ENCODE measurements at places on chromosomes 3 and 15. TPM values are rescaled to one million over a fixed set of nuclear protein-coding genes. Genes with fewer than 3 reads are reported as not detected.

DNA sequence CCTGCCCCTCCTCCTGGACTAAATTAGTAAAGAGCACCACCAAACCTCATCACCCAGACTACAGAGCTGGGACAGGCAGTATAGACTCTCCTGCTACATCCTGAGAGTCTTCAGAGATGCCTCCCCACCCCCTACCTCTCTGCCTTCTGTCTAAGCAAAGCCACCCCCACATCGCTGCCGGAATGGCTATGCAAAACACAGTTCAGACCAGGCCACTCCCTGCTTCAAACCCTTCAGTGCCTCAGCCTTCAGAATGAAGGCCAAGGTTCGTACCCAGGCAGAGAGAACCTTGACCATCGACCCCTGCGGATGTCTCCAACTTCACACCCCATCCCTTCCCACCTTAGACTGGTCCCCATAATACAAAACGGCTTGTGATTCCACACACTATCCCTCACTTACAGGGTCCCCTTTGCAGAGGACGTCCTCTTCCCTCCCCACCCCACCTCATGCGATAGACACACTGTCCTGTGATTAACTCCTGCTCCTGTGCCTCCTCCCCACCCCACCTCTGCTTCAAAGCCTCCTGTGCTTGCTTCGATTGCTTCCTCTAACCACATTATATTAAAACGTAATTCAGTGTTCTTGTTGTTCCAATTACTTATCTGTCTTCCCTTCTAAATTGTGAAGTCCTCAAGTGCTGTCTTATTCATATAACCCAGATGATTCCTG is 175.3 kb downstream of the UACA start:
- DNase-seq: no peak

GRCh38 chr15:42367041-42367440 is 7.7 kb downstream of the CAPN3 start:
- no peak for DNase-seq

DNA sequence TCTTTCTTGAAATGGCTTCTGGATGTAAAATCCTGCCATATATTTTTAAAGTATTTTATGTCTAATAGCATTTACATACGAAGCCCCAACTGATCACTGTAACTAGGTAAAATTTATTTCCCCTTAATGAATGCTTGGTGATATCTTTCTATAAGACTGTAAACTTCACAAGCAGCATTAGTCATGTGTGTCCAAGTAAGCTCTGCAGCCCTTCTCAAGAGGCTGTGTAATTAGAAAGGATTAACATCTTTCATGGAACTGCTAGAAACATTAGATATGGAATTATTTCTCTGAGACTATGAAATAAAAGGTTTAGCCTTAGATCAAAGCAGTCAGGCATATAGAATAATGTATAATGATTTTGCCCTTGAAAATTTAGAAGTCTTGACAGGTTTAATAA is 143.3 kb downstream of the EPHA3 start:
- DNase-seq: no peak

GRCh38 chr15:89446255-89446891 is 50.0 kb downstream of the RHCG start:
- DNase-seq: no peak

- DNase-seq: no peak
These were observed 124.9 kb upstream of the PRR20G start for GRCh38 chr3:127412578-127413317.

DNA sequence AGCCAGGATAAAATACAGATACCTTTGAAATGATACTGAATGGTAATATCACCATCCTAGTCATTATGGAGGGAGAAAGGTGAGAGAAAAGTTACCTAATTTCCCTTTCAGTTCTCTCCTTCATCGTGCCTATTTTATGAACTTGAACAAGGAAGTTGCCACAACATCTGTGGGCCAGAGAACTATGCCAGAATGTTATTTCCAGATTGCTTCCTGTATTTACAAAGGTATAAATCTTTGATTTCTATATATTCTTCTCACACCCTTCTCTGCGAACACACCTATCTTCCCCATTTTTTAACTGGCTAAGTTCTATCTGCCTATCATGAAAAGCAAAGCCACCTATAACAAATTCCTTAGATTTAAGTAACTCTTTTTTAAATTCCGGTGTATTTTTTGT is 163.6 kb upstream of the GRM7 start:
- no peak for DNase-seq

GRCh38 chr3:5888851-5889250 is 701.3 kb downstream of the EDEM1 start:
- DNase-seq: no peak

- no peak for DNase-seq
These were observed 6.7 kb downstream of the RASGRP1 start for GRCh38 chr15:38557921-38558320.

DNA sequence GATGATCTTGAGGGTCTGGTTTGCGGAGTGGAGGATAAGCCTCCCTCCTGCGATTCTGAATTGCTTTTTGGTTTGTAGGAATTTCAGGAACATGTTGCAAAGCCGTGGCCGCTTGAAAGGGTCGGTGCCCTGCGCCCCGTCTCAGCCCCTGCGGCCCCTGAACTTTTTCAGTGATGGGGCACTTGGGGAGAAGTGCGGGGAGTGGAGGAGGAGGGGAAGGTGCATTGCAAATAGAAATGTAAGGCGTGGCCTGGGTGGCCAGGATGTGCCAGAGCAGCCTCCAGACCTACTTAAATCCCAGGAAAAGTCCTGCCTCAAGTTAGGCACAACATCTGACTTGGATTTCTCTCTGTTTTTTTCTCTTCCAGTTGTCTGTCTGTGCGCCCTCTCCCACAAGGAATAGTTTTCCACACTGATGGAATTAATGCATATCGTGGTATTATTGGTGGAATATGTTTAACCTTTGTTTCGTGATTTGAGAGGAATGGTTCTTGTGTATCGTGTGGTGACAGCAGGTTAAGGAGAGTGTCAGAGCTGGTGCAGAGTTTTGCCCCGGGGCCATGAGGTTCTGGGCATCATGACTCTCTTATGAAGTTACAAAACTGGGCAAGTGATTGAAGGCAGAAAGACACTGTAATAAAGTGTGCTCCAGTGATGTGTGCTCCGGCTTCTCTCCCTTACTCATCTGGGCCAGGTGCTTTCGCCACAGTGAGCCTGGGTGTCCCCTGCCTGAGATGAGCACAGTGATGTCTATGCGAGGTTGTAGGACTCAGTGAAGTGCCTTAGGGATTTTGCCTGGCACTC is 153.8 kb downstream of the PGPEP1L start:
- DNase-seq: no peak

- no peak for DNase-seq
These were observed 38.5 kb downstream of the C3orf62 start for GRCh38 chr3:49238274-49239127.

DNA sequence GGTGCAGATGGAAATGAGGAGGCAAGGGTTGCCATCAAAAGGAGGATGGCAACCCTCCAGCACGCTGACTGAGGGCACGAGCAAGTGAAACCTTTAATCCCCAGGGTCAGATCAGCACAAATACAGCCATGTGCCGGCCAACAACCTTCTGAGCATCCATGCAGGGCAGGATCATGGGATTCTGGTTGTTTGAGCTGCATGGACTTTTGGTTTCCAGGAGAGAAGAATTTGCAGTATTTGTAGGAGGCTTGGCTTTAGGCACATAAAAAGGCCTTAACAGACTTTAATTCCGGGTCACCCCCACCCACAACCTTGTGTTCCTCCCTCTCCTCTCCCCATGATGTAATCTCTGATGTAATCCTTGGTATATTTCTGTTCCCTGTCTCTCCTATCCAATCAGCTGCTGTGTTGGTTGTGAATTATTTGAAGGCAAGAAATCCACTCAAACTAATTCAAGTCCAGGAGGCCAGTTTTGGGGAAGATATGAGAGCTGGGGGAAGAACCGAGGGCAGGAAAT is 254.3 kb downstream of the SHQ1 start:
- no peak for DNase-seq

- DNase-seq: peak; percentile 36
These were observed 5.0 kb upstream of the AP3S2 start for GRCh38 chr15:89898614-89899294.

GRCh38 chr3:32442766-32443165 is 51.1 kb downstream of the CMTM7 start:
- DNase-seq: no peak

GRCh38 chr3:141307351-141308059 is 60.8 kb upstream of the ZBTB38 start:
- DNase-seq: no peak

- no peak for DNase-seq
These were observed 20.8 kb downstream of the COL6A6 start for GRCh38 chr3:130537673-130538304.

DNA sequence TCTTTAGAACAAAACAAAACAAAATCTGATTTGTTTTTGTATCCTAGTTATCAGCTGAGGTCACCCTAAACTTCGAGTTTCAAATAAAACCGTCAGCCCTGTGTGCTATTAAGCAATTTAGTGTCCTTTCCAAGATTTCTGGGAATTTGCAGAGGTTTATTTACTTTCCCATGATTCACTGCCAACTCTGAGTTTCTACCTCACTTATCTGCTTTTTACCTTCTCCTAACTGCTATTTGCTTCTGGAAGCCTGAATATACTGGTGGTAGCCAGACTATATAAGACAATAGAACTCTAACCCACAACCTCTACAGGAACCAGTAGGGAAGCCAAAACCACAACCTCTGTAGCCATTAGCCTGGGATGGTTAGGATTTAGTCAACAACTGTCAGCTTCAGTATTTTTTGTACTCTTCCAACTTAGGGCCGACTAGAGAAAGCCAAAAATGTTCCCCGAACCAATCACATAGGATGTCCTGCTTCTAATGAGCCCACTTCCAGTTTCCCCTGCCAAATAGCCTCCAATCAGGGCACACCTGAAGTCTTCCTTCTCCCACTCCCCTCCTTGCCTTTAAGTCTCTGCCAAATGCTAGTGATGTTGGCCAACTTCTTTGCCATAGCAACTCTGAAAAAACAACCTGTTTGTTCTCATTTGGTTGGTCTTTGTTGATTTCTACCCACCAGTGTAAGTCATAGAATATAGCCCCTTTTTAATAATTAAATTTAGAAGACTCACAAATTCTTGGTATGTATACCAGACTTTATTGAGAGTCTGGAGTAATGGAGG is 273.1 kb downstream of the ULK4 start:
- no peak for DNase-seq

GRCh38 chr15:65793818-65794104 is 1.7 kb upstream of the DENND4A start:
- no peak for DNase-seq

GRCh38 chr3:23945663-23945912 is 502 bp downstream of the NR1D2 start:
- no peak for DNase-seq

DNA sequence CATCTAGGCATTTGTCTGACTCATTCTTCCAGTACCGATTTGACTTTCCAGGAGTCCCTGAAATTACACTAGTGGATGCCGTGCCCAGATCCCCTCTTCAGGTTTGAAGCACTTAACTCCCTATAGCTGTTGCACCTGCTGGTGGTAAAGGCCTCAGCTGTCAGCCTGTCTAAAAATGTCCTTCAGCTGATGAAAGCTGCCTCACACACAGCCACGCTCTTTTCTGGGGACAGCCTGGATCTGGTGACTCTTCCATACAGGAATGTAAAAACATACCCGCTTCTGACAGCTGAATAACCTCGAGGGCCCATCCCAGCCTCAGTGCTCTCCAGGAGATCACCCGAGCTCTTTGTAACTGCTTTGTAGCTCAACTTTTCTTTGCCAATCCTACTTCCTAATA is 534.1 kb upstream of the GRM7 start:
- no peak for DNase-seq

- DNase-seq: no peak
These were observed 1036.6 kb downstream of the IGSF11 start for GRCh38 chr3:117998071-117998470.

DNA sequence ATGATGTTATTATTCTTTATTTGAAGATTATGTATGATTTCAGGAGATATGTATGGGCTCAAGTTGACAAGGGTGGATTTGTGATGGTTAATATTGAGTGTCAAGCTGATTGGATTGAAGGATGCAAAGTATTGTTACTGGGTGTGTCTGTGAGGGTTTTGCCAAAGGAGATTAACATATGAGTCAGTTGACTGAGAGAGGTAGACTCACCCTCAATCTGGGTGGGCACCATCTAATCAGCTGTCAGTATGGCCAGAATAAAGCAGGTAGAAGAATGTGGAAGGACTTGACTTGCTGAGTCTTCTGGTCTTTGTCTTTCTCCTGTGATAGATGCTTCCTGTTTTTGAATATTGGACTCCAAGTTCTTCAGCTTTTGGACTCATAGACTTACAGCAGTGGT is 973.7 kb downstream of the MCTP2 start:
- no peak for DNase-seq

GRCh38 chr3:52183786-52184445 is 14.0 kb upstream of the ALAS1 start:
- no peak for DNase-seq

The SKOR1 gene
- polyA plus RNA-seq: 0.70 TPM

The PDZRN3 gene
- 48.5 TPM for polyA plus RNA-seq

The HACD2 gene
- 53.6 TPM for polyA plus RNA-seq

The SPATA12 gene
- 0.22 TPM for polyA plus RNA-seq

The CTXN2 gene
- 0.12 TPM for polyA plus RNA-seq

The TEX55 gene
- not detected for polyA plus RNA-seq

The FOXL2NB gene
- 0.07 TPM for polyA plus RNA-seq

The THPO gene
- 3.3 TPM for polyA plus RNA-seq

The GOLGA6L9 gene
- polyA plus RNA-seq: 30.7 TPM

The UBA3 gene
- 87.6 TPM for polyA plus RNA-seq

The FOXB1 gene
- not detected for polyA plus RNA-seq

The IL5RA gene
- 0.73 TPM for polyA plus RNA-seq

The TMEM212 gene
- 0.32 TPM for polyA plus RNA-seq
